ENCODE measurements at places on chromosomes 5 and 9. TPM values are rescaled to one million over a fixed set of nuclear protein-coding genes. Genes with fewer than 3 reads are reported as not detected.

The NUTM2G gene
- total RNA-seq, result not detected

The GABBR2 gene
- 39.9 TPM for total RNA-seq

The FOXD4L3 gene
- total RNA-seq, result not detected

The TSSK1B gene
- total RNA-seq, result under 0.01 TPM

The CDH18 gene
- 17.5 TPM for total RNA-seq

The IL3 gene
- not detected for total RNA-seq

The FOXD1 gene
- 0.82 TPM for total RNA-seq

The LCN6 gene
- total RNA-seq, result not detected

The C1QTNF2 gene
- total RNA-seq, result 2.0 TPM

The LRRC19 gene
- not detected for total RNA-seq

The PRELID2 gene
- 25.7 TPM for total RNA-seq

The PCDHGB1 gene
- total RNA-seq, result 6.1 TPM

The FBXL7 gene
- 1.2 TPM for total RNA-seq

The ADAMTS19 gene
- 6.5 TPM for total RNA-seq

The SPATA31E1 gene
- total RNA-seq, result not detected

The OLFML2A gene
- 1.6 TPM for total RNA-seq

The TXNDC8 gene
- total RNA-seq, result not detected

GRCh38 chr5:113474100-113474728, 14.0 kb downstream of the MCC start:
- DNase-seq, result no peak

- no peak for DNase-seq
Measured at GRCh38 chr9:131585375-131585774, 40.1 kb downstream of the PRRT1B start.

DNA sequence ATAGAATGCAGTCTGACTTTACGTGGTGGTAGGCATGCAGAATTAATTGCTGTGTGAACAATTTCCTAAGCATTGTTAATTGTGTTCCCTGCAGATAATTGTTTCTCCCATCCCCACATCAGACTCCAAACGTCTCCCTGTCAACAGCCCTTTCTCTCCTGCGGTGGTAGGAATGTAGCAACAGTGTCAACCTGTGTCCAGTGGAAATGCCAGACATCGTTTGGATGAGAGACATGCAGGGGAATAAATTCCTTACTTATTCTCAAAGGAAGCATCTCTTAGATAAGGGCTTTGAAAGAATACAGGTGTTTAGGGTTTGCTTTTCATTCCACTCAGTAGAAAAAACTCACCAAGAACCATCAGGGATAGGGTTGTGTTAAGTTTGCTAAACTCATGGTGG, 245.3 kb upstream of the WWC1 start:
- no peak for DNase-seq

GRCh38 chr5:68352166-68352565, 136.6 kb downstream of the PIK3R1 start:
- no peak for DNase-seq

DNA sequence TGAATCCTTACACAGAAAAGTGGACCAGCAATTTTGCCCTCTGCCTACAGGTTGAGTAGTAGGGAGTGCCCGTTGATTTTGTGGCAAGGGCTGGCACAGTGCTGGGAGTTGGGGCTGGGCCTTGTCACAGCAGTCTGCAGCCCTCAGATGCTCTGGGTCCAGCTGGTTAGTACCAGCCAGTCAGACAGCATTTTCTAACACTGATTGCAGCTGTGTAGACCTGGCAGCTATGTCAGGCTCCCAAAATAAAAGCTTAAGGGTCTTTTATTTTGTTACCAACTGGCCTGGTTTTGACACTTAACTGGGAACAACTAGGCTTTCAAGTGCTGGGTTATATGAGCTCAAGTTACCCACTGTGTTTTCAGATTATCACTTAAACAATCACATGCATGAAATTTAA, 57.7 kb downstream of the MAT2B start:
- DNase-seq, result no peak

GRCh38 chr5:113448252-113448651, 13.5 kb upstream of the TSSK1B start:
- no peak for DNase-seq

GRCh38 chr9:133813749-133814585, 75.8 kb upstream of the SARDH start:
- peak; percentile 57 for DNase-seq

DNA sequence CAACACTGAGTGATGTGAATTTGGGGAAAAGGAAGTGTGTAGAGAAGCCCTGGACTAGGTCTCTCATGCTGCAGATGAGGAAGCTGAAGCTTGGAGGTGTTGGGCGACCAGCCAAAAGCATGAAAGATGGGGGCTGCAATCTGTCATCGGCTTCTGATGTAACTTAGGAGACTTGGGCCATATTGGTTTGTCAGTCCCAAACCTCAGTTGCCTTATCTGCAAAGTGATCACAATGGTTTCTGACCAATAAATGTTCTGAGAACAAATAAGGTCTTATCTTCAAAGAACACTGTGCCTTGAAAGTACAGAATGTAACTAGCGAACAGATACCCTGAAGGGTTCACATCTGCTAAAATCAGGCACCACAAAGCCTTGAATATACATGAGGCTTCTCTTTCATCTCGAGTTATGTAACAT, 198.4 kb upstream of the NR3C1 start:
- DNase-seq, result no peak

- no peak for DNase-seq
Measured at GRCh38 chr9:133103987-133104505, 17.0 kb downstream of the RALGDS start.

- no peak for DNase-seq
Measured at GRCh38 chr5:25540628-25541027, 895.9 kb upstream of the CDH10 start.

DNA sequence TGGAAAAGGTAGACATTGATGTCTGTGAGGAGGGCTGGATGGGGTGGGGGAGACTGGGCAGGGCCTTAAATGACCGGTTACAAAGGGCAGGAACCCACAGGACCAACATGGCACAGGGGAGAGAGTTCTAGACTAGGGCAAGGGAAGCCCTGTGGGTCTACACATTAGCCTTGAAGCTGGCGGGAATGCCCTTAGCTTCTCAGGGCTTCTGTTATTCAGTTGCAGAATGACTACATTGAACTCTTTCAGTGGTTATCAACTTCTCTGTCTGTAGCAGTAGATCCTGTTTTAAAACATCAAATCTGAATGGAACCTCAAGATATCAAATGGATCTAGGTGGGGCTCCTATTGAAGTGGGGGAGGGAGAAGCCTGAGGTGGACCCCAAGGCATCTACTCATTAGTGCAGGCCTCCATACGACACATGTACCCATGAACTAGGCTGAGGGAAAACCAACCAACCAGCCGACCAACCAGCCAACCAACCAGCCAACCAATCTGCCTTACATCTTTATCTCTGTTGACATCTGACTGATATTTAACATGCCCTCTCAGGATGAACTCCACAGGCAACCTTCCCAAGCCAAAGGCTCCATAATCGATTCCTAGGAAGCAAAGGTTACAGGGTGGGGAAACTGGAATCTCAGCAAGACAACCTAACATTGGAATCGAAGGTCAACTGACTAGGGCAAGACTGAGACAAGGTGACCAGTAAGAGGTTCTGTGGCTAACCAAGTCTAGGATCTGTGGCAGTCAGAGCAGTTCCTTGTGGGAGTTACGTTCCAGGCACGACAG, 48.3 kb downstream of the DAP start:
- DNase-seq, result no peak

DNA sequence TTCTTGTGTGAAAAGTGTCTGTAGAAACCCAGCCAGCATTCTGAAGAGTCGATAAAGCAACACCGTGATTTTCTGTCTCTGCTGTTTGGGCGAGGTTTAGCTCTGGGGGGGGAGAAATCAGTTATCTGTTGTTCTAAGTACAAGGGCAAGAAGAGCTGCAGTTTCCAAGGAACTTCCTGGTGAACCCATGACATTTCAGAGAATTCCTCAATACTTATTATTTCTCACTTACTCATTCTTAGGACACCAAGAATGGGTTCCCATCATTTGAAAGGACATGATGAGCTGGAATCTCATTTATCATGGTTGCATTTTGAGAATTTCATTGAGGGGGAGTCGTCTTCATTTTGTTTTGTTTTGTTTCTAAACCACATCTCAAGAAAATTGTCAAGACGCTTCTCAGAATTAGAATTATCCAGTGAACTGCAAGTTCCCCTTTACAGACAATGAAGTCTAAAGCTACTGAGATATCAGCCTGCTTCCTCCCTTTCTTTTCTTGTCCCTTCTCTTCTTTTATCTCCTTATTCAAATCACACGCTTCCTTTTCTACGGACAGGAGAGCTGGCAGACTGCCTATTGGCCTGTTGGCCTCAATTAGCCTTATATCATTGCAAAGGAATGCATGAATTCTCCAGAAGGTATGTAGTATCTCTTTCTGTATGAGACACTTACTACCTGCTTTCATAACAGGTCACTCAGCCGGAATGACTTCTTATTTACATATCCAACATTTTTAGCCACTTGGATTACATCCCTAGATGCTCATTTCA, 53.7 kb downstream of the ZNF462 start:
- no peak for DNase-seq

GRCh38 chr5:18091142-18091541, 456.9 kb downstream of the TAF11L14 start:
- DNase-seq, result no peak

- peak; percentile 14 for DNase-seq
Measured at GRCh38 chr5:80409367-80409966, 1.6 kb downstream of the ZFYVE16 start.

DNA sequence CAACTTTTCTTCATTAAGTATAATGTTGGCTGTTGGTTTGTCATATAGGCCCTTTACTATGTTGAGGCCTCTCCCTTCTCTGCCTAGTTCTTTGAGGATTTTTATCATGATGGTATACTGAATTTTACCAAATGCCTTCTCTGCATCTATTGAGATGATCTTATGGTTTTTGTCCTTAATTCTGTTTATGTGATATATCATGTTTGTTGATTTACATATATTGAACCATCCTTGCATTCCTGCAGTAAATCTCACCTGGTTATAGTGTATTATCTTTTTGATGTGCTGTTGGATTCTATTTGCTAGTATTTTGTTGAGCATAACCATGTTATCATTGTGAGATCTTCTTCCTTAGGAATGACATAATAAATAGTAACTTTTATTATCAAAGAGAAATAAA, 362.9 kb downstream of the CCDC171 start:
- DNase-seq, result no peak

DNA sequence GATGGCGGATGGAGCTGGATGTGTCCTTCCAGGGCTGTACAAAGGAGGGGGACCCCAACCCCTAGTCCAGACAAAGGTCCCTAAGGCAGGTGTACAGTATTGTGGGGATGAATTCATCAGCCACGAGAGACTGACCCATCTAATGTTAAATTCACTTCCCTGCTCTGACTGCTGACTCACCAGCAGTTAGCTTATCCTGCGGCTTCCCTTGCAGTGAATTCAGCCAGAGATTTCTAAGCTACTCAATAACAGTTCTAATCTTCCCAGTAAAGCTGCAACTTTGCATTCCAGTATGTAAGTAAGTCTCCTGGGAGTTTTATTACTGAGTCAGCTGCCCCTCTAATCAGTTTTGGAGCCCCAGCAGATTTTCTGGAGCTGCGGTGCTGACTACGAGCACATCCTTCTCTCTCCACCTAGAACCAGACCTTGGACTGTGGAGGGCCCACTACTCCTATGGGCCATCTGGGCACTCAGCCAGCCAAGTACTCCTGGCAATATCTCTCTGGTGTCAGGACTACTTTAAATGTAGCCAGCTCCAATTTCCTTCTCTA, 16.1 kb downstream of the B4GALT1 start:
- DNase-seq, result no peak

DNA sequence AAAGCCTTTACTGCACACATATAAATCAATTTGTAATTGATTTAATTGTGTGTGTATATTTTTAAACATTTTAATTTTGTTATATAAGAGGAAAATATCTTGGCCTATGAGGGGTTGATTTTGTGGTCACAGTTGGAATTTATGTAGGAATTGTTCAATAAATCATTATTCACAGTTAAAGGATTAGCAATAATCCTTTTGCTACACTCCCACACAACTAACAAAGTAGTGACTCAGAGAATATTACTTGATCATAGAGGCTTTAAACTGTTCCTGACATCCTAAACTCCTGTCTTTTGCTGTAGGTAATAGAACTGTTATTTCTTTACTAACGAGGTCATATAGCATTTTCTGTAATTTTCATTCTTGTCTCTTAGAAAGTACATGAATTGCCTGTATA, 95.5 kb downstream of the ZCCHC7 start:
- no peak for DNase-seq

- no peak for DNase-seq
Measured at GRCh38 chr9:117091529-117091928, 323.3 kb downstream of the ASTN2 start.

GRCh38 chr5:178349075-178349511, 116.5 kb upstream of the PHYKPL start:
- DNase-seq, result no peak

DNA sequence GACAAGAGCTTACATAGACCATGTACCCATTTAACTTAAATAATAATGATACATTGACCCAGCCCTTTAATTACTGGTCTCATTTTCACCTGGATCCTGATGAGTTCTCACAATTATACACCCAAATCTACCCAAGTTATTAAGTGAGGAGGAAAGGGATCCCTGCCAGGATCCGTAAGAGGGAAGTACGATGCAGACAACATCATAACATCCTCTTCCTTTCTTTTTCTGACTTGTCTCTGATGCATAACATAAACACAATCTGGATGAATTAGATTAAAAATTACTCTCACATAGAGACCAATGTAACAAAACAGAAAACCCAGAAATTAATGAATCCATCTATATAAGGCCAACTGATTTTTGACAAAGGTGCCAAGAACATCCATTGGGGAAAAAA, 17.0 kb downstream of the MARCHF3 start:
- no peak for DNase-seq

- no peak for DNase-seq
Measured at GRCh38 chr9:25716220-25716872, 38.1 kb upstream of the TUSC1 start.

DNA sequence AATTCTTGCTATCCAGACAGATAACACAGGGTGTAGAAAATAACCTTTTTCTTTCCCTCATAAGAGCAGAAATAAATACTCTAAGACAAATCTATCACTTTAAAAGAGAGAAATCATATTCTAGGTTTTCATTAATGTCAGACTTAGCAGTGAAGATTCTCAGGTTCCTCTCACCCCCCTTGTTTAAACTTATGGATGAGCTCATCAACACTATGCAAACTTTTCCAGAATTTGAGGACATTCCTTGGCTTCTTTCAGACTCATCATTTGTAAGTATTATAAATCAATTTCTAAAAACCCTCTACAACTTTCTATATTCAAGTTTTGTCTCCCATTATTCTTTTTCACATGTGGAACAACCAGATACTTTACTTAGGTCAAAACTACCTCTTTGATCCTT, 374.9 kb upstream of the TRPC7 start:
- DNase-seq, result no peak
